ENCODE measurements at places on chromosomes 5 and 9. TPM values are rescaled to one million over a fixed set of nuclear protein-coding genes. Genes with fewer than 3 reads are reported as not detected.

DNA sequence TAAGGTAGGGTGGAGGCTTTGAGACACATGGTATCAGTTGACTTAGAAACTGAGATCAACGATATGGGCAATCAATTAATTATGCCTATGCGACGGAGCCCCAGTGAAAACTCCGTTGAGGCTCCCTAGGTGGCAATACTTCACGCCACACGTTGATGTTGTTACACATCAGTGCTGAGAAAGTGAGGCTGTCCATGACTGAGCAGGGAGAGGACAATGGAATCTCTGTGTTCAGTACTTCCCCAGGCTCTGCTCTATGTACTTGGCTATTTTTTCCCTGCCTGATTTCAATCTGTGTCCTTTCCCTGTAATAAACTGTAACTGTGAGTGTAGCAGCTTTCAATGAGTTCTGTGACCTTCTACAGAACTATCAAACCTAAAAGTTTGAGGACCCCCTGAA, 211.7 kb downstream of the SNCAIP start:
- no peak for DNase-seq

- no peak for DNase-seq
These were observed 59.3 kb upstream of the CD180 start for GRCh38 chr5:67255881-67256280.

DNA sequence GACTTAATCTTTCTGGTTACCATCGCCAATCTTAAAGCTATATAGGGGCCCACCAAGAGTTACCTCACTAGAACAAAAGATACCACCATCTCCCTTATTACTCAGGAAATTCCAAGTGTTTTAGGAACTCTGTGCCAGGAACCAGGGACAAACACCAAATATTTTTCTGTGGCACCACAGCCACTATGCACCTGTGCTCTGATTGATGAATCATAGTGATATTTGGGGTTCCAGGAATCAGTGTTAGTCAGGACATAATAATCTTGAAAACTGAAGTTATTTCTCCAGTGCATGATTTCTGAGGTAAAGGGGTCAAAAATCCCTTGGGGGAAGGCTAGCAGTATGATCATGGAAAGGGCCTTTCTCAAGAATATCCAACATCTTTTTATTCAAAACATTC, 10.2 kb upstream of the TMED7 start:
- no peak for DNase-seq

DNA sequence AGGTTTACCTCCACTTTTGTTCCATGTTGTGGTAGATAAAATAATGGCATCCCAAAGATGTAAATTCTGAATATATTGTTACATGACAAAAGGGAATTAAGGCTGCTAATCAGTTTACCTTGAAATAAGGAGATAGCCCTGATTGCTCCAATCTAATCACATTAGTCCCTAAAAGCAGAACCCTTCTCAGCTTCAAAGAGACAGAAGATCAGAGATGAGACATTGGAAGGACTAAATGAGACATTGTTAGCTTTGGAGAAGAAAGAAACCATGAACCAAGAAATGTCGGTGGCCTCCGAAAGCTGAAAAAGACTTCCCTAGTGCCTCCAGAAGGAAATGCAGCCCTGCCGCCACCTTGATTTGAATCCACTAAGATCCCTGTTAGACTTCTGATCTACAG, 82.8 kb upstream of the PARP8 start:
- DNase-seq = no peak

The FGF1 gene
- 43.6 TPM for total RNA-seq

The TAS2R1 gene
- not detected for total RNA-seq

The RLN2 gene
- total RNA-seq = not detected
